ENCODE measurements at places on chromosomes 6 and 20.

- DNase-seq, result no peak
- peaks cover 9% of the 10 kb centered on the region for H3K27me3 ChIP-seq
- H3K36me3 ChIP-seq, result no peaks in the 10 kb centered on the region
- no peaks in the 10 kb centered on the region for H3K4me1 ChIP-seq
Observed at GRCh38 chr6:124298730-124299129, 495.1 kb downstream of the NKAIN2 start.

GRCh38 chr6:84019141-84019841, 14.3 kb upstream of the MRAP2 start:
- H3K4me3 ChIP-seq, result no peak overlapping the region
- no peaks in the 10 kb centered on the region for H3K4me1 ChIP-seq
- H3K36me3 ChIP-seq, result no peaks in the 10 kb centered on the region
- DNase-seq, result no peak
- no peak overlapping the region for H3K27ac ChIP-seq

DNA sequence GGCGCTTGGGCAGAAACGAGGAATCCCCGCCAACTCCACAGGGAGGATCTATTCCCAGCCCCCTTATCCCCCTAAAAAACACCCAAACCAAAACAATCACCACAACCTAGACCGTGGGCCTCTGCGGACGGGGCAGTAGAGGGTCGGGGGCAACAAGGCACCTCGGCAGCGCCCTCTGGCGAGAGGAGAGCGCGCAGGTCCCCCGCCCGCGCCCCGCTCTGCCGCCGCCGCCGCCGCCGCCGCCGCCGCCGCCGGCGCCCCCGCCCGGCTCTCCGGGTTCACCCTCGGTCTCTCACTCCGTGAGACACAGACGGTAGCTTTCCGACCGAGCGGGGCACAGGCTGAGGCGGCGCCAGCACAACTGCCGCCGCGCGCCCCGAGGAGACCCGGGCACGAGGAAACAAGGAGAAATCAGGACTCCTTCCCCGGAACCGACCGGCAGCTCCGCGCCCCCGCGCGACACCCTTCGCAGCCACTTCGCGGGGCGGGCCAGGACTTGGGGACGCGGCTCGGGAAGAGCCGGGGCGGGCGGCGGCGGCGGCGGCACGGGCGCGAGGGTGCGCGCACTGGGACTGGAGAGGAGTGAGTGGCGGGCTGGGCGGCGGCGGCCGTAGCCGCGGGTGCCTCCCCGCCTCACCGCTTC, at the start of gene SLC35F1:
Gene SLC35F1 (plus strand): TSS at position 307 of the 643 bp plus-strand sequence.
- H3K4me1 ChIP-seq, result no peaks in the 10 kb centered on the region
- DNase-seq, result no peak
- no peak within 1 kb of the TSS for H3K4me3 ChIP-seq
- H3K27ac ChIP-seq, result no peak within 1 kb of the TSS

DNA sequence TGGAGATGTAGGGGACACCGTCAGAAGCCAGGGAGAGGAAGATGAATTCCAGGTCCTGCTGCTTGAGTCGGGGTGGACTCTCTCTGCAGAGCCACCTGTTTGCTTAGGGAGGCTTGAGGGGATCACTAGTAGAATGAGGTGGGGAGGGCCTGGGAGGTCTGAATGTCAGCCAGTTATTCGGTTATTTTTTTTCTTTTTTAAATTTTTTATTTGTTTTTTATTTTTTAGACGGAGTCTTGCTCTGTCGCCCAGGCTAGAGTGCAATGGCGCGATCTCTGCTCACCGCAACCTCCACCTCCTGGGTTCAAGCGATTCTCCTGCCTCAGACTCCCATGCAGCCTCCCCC, 8.4 kb downstream of the TEAD3 start:
- no peaks in the 10 kb centered on the region for H3K36me3 ChIP-seq
- DNase-seq, result no peak
- H3K27ac ChIP-seq, result peak overlapping the region; percentile 97
- no peak overlapping the region for H3K4me3 ChIP-seq
- H3K27me3 ChIP-seq, result no peaks in the 10 kb centered on the region

GRCh38 chr6:38847497-38847896, 132.4 kb downstream of the DNAH8 start:
- peaks cover 55% of the 10 kb centered on the region for H3K27me3 ChIP-seq
- DNase-seq, result no peak
- H3K27ac ChIP-seq, result no peak overlapping the region
- H3K4me3 ChIP-seq, result no peak overlapping the region

- no peaks in the 10 kb centered on the region for H3K27me3 ChIP-seq
- H3K36me3 ChIP-seq, result no peaks in the 10 kb centered on the region
- no peak overlapping the region for H3K4me3 ChIP-seq
- H3K4me1 ChIP-seq, result peaks cover 81% of the 10 kb centered on the region
- DNase-seq, result no peak
- peak overlapping the region; percentile 13 for H3K27ac ChIP-seq
Observed at GRCh38 chr6:151029970-151030369, 164.5 kb downstream of the MTHFD1L start.

GRCh38 chr20:54650052-54650719, 174.8 kb downstream of the DOK5 start:
- H3K4me1 ChIP-seq, result no peaks in the 10 kb centered on the region
- no peak for DNase-seq
- H3K36me3 ChIP-seq, result no peaks in the 10 kb centered on the region
- H3K27ac ChIP-seq, result no peak overlapping the region

GRCh38 chr20:39289316-39289715, 327.2 kb downstream of the DHX35 start:
- H3K36me3 ChIP-seq, result no peaks in the 10 kb centered on the region
- DNase-seq, result no peak
- no peak overlapping the region for H3K27ac ChIP-seq
- H3K4me3 ChIP-seq, result no peak overlapping the region
- no peaks in the 10 kb centered on the region for H3K4me1 ChIP-seq

DNA sequence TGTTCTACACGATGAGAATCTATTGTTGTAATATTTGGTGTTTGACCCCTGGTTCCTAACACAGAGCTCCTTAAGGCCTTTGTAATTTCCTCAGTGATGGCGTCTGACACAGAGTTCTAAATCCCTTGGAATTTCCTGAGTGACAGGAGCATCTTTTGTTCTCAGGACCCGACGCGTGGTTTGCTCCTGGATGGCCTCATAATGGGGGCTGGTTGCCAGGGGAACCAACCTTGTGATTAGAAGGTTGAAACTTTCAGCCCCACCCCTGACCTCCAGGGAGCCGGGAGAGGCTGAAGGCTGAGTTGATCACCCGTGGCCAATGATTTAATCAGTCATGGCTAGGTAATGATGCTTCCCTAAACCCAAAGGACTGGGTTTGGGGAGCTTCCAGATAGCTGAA, 20.5 kb upstream of the ZNF133 start:
- no peaks in the 10 kb centered on the region for H3K4me1 ChIP-seq
- no peak for DNase-seq
- no peaks in the 10 kb centered on the region for H3K27me3 ChIP-seq

DNA sequence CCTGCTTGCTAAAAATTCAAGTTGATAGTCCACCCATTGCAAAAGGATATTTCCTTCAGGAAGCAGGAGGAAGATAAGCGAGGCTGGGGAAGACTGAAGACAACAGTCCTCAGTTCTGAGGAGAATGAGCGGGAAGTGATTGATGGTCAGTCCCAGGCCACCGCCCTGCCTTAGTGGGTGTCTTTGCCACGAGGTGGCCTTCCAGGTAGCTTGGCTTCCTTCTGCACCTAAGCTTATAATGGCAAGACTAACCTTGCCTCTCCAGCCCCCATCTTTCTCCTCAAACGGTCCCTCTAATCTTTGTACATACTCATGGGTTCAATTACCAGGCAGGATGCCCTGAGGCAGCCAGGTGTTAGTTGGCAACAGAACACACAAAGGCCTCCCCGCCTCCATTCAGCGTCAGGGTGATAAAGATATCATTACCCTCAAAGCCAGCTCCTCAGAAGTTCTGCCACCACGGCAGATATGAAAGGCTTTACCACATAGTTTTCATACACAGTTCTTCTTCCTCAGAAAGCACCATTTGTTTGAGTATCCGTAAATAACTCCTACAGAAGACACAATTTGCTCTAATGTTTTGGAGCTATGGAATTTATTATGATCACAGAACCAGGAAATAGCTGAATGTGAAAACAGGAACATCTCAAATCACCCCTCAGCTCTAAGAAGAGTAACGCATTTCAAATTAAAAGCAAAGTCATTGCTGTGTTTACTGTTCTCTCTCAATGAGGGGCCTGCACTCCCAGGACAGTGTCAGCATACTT, 249.4 kb downstream of the ATXN1 start:
- H3K27me3 ChIP-seq, result no peaks in the 10 kb centered on the region
- no peaks in the 10 kb centered on the region for H3K36me3 ChIP-seq
- peaks cover 40% of the 10 kb centered on the region for H3K4me1 ChIP-seq
- H3K27ac ChIP-seq, result peak overlapping the region; percentile 44
- peak; percentile 71 for DNase-seq

DNA sequence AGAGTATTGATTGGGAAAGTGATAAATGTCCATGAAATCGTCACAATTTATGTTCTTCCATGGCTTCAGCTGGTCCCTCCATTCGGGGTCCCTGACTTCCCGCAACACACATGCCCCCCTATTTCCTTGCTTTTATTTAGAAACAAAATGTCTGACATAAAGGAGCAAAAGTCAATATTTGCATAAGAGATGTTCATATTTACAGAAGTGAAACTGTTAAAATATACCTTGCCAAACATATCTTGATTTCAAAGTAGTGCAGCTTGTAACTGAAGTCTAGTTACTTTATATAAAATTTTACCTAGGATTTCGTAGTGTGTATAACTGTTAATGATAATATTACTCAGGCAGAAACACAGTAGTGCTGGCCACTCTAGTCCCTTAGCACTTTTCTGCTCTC, 548.9 kb upstream of the ADGRB3 start:
- H3K36me3 ChIP-seq, result no peaks in the 10 kb centered on the region
- no peak for DNase-seq

DNA sequence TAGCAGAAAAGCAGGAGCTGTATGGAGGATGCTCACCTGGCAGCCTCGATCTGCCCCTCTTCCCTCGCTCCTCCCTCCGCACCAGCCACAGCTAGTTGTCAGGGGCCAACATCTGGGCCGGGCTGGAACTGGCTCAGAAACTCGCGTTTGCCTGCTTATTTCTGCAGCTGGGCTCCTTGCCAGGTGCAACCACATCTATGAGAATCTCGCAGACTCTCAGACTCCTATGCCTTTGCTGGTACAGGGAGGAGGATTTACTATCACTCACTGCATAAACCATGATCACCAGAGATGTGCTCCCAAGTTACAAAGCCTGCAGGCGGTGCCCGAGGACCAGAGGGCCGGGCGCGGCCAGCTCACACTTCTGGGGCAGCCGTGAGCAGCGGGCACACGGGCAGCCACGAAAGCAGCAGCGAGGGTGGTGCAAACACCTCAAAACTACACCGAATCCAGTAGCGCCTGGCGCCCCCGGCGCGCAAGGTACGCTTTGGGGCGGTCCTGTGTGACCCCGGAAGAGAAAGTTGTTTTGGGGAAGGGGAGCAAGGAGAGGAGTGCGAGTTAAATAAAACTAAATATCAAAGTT, 577 bp upstream of the LRRC1 start:
- no peaks in the 10 kb centered on the region for H3K27me3 ChIP-seq
- no peaks in the 10 kb centered on the region for H3K36me3 ChIP-seq
- peaks cover 16% of the 10 kb centered on the region for H3K4me1 ChIP-seq
- peak overlapping the region; percentile 92 for H3K27ac ChIP-seq

GRCh38 chr6:126134491-126134890, 148.2 kb downstream of the TRMT11 start:
- no peak overlapping the region for H3K4me3 ChIP-seq
- H3K27me3 ChIP-seq, result no peaks in the 10 kb centered on the region
- H3K27ac ChIP-seq, result no peak overlapping the region
- no peaks in the 10 kb centered on the region for H3K4me1 ChIP-seq
- H3K36me3 ChIP-seq, result no peaks in the 10 kb centered on the region

DNA sequence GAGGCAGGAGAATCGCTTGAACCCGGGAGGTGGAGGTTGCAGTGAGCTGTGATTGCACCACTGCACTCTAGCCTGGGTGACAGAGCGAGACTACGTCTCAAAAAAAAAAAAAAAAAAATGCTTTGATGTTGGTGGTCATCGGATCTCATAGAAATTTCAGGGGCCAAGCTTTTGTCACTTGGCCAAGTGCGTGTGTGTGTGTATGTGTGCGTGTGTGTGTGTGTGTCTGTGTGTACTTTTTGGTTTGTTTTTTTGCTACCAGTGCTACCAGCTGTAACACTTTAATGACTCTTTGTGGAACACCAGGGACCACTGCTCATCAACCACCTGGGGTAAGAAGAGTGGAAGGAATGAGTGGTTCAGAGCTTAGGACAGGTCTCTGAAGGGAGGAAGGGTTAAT, 49.7 kb downstream of the TRAF3IP2 start:
- H3K27me3 ChIP-seq, result no peaks in the 10 kb centered on the region
- H3K4me3 ChIP-seq, result no peak overlapping the region
- H3K36me3 ChIP-seq, result no peaks in the 10 kb centered on the region
- no peak overlapping the region for H3K27ac ChIP-seq

DNA sequence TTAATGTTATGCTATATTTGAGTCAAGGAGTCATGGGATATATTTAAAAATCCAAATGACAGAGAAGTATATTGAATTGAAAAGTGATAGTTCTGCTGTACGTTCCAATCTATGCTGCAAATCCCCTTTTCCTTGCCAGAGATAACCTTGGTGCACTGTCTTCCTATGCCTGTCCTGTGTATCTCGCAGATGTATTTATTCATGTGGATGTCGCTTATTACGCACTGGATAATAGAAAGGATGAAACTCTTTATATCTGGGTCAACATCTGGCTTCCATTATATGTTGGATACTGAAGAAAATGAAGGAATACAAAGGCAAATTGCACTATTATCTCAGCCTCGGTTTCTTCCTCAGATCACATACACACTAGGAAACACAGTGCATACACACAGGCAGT, 331.3 kb downstream of the BCKDHB start:
- no peak for DNase-seq
- no peak overlapping the region for H3K4me3 ChIP-seq
- H3K27me3 ChIP-seq, result no peaks in the 10 kb centered on the region
- peaks cover 37% of the 10 kb centered on the region for H3K4me1 ChIP-seq
- H3K27ac ChIP-seq, result no peak overlapping the region

DNA sequence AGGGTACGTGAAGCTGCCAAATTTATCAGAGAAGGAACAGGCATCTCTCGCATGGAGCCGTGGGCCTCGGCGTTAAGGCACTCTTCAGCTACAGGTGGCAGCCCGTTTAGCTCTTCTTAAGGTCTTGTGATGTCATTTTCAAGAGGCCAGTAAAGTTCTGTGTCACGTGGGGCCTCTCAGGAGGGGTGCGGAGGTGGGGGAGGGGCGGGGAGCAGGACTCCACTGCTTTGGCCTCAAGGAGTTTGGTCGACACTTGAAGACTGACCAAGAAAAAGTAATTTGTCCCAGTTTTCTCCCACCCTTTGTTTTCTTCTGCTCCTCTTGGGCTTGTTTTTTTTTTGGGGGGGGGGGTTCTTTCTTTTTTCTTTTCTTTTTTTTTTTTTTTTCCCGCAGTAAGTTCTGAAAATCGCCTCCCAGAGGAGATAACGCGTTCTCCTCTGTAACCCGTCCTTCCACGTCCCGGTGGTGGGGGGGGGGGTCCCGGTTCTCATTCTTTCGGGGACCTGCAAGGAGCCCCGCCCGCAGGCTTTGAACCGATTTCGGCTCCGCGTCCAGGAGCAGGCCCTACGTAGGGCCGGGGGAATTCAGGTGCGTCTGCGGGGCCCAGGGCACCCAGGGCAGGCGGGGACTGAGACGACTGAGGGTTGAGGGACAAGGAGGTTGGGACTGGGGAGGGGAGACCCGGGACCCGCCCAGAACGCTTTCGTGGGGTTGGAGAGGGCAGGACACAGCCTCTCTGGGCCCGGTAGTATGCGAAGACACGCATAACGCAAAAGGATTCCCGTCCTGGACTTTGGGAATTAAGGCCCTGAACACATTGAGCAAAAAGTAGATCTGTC, 26.0 kb downstream of the GPX6 start:
- peak overlapping the region; percentile 34 for H3K4me3 ChIP-seq
- no peaks in the 10 kb centered on the region for H3K36me3 ChIP-seq
- no peaks in the 10 kb centered on the region for H3K27me3 ChIP-seq

GRCh38 chr6:139839506-139840156, 465.2 kb upstream of the CITED2 start:
- no peak overlapping the region for H3K27ac ChIP-seq
- no peaks in the 10 kb centered on the region for H3K4me1 ChIP-seq
- no peak for DNase-seq
- H3K36me3 ChIP-seq, result no peaks in the 10 kb centered on the region
- no peaks in the 10 kb centered on the region for H3K27me3 ChIP-seq
- H3K4me3 ChIP-seq, result no peak overlapping the region
